Neural progenitor cell (in vitro differentiated cells): ENCODE measurements at places on chromosomes 16 and 17. TPM values are rescaled to one million over a fixed set of nuclear protein-coding genes. Genes with fewer than 3 reads are reported as not detected.

Gene CSH2
- total RNA-seq = not detected in 2 replicates

- H3K4me3 ChIP-seq = no peak overlapping the region
- no peaks in the 10 kb centered on the region for H3K4me1 ChIP-seq
- no peaks in the 10 kb centered on the region for H3K27me3 ChIP-seq
- DNase-seq = no peak
- no peak overlapping the region for H3K27ac ChIP-seq
Observed at GRCh38 chr17:80605326-80606066, 60.9 kb downstream of the RPTOR start.

DNA sequence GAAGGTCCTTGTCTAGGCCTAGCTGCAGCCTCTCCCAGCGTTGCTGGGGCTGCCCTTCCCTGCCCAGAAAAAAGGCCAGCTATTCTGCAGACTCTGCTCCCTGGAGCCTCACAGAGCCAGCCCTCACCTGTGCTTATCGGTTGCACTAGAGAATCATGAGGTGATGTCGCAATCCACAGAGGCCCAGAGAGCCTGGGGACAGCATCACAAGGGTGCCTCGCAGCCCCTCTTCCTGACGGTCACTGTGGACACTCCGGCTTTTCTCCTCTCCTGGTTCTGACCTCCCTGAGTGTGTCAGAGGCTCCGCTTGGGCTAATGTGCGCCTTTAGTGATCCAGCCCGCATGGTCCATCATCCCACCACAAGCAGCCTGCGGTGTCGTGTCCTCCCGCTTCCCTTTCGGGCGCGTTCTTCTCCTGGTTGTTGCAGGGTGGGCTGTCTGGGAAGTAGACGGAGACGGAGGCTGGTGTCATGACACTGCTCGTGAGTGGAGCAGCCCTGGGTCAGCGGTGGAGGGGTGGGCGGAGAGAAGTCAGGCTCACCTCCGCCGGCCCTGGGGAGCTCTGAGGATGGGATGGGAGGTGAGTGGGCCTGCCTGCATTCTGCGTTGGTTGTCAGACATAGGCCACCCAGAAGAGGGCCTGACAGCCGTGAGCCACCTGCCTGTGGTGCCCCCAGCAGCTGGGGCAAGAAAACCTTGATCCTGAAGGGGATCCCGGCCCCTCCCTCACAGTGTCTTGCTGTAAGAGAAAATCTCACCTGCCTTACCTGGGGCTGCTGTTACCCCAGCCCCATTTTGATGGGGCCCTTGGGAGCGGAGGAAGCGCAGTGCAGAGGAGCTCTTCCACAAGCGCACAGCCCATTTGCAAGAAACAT lies 165.9 kb upstream of the CHMP6 start:
- H3K4me1 ChIP-seq = peaks cover 19% of the 10 kb centered on the region
- H3K36me3 ChIP-seq = no peaks in the 10 kb centered on the region
- no peak overlapping the region for H3K4me3 ChIP-seq
- H3K27ac ChIP-seq = no peak overlapping the region

- peak; percentile 94 for DNase-seq
- H3K27me3 ChIP-seq = no peaks in the 10 kb centered on the region
- H3K4me1 ChIP-seq = peaks cover 11% of the 10 kb centered on the region
- no peaks in the 10 kb centered on the region for H3K36me3 ChIP-seq
Observed at GRCh38 chr16:30658731-30659506, 688 bp downstream of the FBRS start.

- H3K4me1 ChIP-seq = no peaks in the 10 kb centered on the region
- no peaks in the 10 kb centered on the region for H3K36me3 ChIP-seq
- no peak overlapping the region for H3K27ac ChIP-seq
Observed at GRCh38 chr17:64382061-64382583, 8.5 kb downstream of the PECAM1 start.

DNA sequence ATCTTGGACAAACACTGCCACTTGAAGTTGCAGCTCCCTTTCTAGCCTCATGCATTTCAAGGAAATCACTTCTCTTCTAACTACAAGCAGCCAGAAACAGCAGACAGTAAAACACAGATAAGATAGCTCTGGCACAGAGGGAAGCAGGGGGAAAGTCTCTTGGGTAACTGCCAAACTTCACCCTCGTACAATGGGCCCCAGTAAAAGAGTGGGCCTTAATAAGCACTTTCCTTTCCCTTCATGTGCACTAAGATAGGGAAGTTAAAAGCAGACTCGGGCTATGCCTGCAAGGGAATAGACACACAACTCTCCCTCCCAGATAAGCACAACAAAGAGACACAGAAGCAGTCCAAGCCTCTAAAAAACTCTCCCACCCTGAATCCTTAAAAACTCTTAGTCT lies 4.2 kb upstream of the KRTAP4-5 start:
- no peaks in the 10 kb centered on the region for H3K4me1 ChIP-seq
- no peak for DNase-seq
- H3K27ac ChIP-seq = no peak overlapping the region
- H3K27me3 ChIP-seq = no peaks in the 10 kb centered on the region
- H3K36me3 ChIP-seq = no peaks in the 10 kb centered on the region
- H3K4me3 ChIP-seq = no peak overlapping the region

Gene KAT7
- 125 and 139 TPM in 2 replicates for total RNA-seq

- peak overlapping the region; percentile 47 for H3K4me3 ChIP-seq
- H3K4me1 ChIP-seq = peaks cover 3% of the 10 kb centered on the region
- peak; percentile 43 for DNase-seq
- H3K27me3 ChIP-seq = peaks cover 20% of the 10 kb centered on the region
- H3K27ac ChIP-seq = no peak overlapping the region
Observed at GRCh38 chr16:29876217-29876593, 13.2 kb upstream of the CDIPT start.

DNA sequence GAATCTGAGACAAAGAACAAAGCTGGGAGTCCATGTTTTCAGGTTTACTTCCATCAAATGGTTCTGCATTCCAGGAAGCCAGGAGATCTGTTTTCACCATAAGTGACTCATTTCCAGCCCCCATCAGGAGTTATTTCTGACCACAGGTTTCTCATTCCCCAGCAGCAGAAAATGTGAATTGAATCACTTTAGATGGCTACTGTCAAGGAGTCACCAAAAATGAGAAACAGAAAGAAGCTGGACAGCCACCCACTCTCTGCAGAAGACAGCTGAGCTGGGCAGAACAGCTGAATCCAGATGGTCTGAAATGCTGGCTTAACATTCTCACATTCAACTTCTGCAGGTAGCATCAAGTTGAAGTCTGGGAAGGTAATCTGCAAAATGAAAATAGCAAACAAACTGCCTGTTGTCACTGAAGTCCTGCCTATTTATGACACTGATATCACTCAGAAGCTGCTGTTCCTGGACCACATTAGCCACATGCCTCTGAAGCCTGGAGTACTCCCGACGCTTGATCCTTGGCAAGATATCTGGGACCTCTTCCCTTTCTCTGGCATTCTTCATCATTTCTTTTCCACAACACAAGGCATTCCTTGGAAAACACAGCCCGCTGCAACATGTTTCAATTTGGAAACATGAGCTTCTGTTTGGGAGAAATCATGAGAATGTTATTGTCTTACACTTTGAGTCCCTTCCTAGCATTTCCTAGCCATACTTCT lies 15.3 kb downstream of the CCL11 start:
- no peaks in the 10 kb centered on the region for H3K4me1 ChIP-seq
- H3K36me3 ChIP-seq = no peaks in the 10 kb centered on the region
- no peak overlapping the region for H3K4me3 ChIP-seq
- no peak for DNase-seq
- H3K27me3 ChIP-seq = no peaks in the 10 kb centered on the region
